T-helper 17 cell (primary cell): ENCODE measurements at places on chromosomes 11 and 22.

DNA sequence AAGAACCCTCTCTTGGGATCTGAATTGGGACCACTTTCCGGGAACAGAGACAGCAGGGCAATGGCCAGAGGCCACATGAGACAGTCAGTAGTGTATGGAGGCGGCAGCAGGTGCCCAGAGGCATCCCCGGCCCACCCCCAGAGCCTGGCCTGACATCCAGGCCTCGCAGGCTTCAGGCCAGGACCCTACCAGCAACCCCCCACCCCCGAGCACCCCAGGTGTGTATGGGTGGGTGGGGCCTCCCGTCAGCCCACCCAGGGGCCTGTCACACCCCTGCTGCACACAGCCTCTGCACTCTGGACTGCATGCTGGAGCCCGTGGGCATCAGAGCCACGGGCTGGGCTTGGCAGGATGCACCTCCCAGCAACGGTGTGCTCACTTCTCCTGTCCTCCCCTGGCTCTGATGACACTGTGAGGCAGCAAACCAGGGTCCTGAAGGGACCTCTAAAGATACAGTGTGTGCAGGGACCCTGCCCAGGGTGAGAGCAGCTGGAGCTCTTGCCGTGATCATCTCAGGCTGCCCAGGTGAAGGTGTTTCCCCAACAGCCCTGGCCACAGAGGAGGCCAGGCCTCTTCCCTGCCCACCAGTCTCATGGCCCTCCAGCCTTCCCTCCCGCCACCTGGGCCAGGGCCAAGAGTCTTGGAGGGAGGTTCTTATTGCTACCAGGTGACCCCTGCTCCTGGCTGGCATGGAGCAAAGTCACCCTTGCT is 88.8 kb upstream of the SEPTIN5 start:
- H3K4me3 ChIP-seq, result no peak overlapping the region
- H3K27ac ChIP-seq, result no peak overlapping the region
- no peaks in the 10 kb centered on the region for H3K36me3 ChIP-seq
- peaks cover 8% of the 10 kb centered on the region for H3K4me1 ChIP-seq

- peaks cover 6% of the 10 kb centered on the region for H3K4me1 ChIP-seq
- DNase-seq, result no peak
- H3K27me3 ChIP-seq, result peaks cover 9% of the 10 kb centered on the region
- no peak overlapping the region for H3K27ac ChIP-seq
- no peak overlapping the region for H3K4me3 ChIP-seq
- no peaks in the 10 kb centered on the region for H3K36me3 ChIP-seq
These were observed 16.9 kb upstream of the WNT7B start for GRCh38 chr22:45993841-45994240.

DNA sequence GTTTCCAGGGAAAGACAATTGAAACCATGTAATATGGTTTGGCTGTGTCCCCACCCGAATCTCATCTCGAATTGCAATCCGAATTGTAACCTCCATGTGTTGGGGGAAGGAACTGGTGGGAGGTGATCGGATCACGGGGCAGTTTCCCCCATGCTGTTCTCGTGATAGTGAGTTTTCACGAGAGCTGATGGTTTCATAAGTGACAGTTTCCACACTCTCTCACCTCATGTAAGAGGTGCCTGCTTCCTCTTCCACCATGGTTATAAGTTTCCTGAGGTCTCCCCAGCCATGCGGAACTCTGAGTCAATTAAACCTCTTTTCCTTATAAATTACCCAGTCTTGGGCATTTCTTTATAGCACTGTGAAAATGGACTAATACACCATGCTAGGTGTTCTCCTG is 148.3 kb upstream of the CADM1 start:
- peaks cover 7% of the 10 kb centered on the region for H3K27me3 ChIP-seq
- H3K36me3 ChIP-seq, result no peaks in the 10 kb centered on the region
- no peak overlapping the region for H3K4me3 ChIP-seq
- H3K4me1 ChIP-seq, result no peaks in the 10 kb centered on the region

- no peak overlapping the region for H3K27ac ChIP-seq
- no peak overlapping the region for H3K4me3 ChIP-seq
- DNase-seq, result no peak
- H3K4me1 ChIP-seq, result peaks cover 12% of the 10 kb centered on the region
- no peaks in the 10 kb centered on the region for H3K36me3 ChIP-seq
- H3K27me3 ChIP-seq, result no peaks in the 10 kb centered on the region
These were observed 27.6 kb downstream of the DDIAS start for GRCh38 chr11:82929121-82929520.

- H3K4me3 ChIP-seq, result peak overlapping the region; percentile 96
- H3K4me1 ChIP-seq, result peaks cover 54% of the 10 kb centered on the region
- H3K36me3 ChIP-seq, result peaks cover 8% of the 10 kb centered on the region
- peak overlapping the region; percentile 41 for H3K27ac ChIP-seq
- no peaks in the 10 kb centered on the region for H3K27me3 ChIP-seq
- DNase-seq, result no peak
These were observed 1.5 kb downstream of the CLCF1 start for GRCh38 chr11:67371911-67372320.

DNA sequence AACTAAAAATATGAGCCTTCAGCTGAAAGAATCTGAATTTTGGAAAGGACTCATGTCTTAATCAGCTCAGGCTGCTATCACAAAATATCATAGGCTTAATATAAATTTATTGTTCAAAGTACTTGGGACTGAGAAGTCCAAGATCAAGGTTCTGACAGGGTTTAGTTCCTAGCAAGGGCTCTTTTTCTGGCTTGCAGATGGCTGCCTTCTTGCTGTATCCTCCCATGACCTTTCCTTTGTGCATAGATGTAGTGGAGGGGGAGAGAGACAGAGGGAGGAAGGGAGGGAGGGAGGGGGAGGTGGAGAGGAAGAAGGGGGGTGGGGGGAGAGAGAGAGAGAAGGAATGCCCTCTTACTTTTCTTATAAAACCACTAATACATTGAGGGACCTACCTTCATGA is 306.8 kb upstream of the DDI1 start:
- no peak overlapping the region for H3K27ac ChIP-seq
- DNase-seq, result no peak
- H3K36me3 ChIP-seq, result no peaks in the 10 kb centered on the region
- H3K27me3 ChIP-seq, result no peaks in the 10 kb centered on the region
- H3K4me1 ChIP-seq, result no peaks in the 10 kb centered on the region

DNA sequence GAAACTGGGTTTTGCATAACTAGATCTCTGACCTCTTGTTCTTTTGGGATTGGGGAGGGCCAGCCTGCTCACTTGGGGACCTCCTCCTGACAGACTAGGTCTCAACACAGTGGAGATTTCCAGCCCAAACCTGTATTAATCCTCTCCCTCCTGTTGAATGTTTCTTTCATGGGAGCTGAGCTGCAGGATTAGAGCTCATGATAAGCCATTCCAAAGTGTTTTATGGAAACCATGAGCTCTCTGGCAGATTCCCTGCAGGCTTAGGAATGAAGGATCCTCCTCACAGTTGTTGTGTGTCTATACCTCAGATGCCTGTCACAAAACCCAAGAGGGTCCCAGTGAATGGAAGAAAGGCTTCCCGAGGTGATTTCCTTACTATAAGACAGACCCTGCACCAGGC is 248.4 kb upstream of the B3GAT1 start:
- no peak overlapping the region for H3K27ac ChIP-seq
- DNase-seq, result no peak
- no peak overlapping the region for H3K4me3 ChIP-seq
- H3K36me3 ChIP-seq, result peaks cover 2% of the 10 kb centered on the region

GRCh38 chr22:41106122-41106968 is 14.0 kb downstream of the EP300 start:
- H3K27me3 ChIP-seq, result no peaks in the 10 kb centered on the region
- H3K27ac ChIP-seq, result peak overlapping the region; percentile 86
- DNase-seq, result no peak
- H3K4me1 ChIP-seq, result peaks cover 38% of the 10 kb centered on the region

- H3K27me3 ChIP-seq, result no peaks in the 10 kb centered on the region
- no peak overlapping the region for H3K27ac ChIP-seq
- H3K36me3 ChIP-seq, result peaks cover 3% of the 10 kb centered on the region
- no peak for DNase-seq
- H3K4me3 ChIP-seq, result no peak overlapping the region
These were observed 49.5 kb upstream of the RRM1 start for GRCh38 chr11:4044976-4045646.

DNA sequence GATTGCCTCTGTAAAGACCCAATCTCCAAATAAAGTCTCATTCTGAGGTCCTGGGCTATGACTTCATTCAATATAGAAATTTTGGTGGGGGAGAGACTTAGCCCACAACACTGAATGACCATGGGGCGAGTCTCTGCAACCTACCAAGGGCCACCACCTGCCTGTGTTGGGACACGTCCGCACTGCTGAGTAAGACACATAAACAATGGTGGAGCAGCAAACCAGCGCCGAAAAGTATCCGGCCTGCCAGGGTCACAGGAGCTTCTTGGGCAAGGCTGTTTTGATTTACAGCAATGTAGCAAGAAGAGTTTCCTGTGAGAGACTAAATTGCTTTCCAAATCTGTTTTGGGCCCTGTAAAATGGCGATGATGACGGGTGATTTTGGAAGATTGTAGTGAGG is 122.3 kb downstream of the SHANK2 start:
- H3K4me3 ChIP-seq, result no peak overlapping the region
- no peak overlapping the region for H3K27ac ChIP-seq
- no peaks in the 10 kb centered on the region for H3K4me1 ChIP-seq
- peaks cover 2% of the 10 kb centered on the region for H3K36me3 ChIP-seq
- H3K27me3 ChIP-seq, result peaks cover 22% of the 10 kb centered on the region
- DNase-seq, result no peak

GRCh38 chr22:35544189-35544588 is 3.6 kb downstream of the RASD2 start:
- peaks cover 2% of the 10 kb centered on the region for H3K36me3 ChIP-seq
- H3K27me3 ChIP-seq, result peaks cover 53% of the 10 kb centered on the region
- H3K4me3 ChIP-seq, result no peak overlapping the region
- H3K27ac ChIP-seq, result no peak overlapping the region
- no peak for DNase-seq

GRCh38 chr11:34327804-34328631 is 29.8 kb downstream of the ABTB2 start:
- no peak overlapping the region for H3K27ac ChIP-seq
- H3K4me1 ChIP-seq, result peaks cover 2% of the 10 kb centered on the region
- peaks cover 47% of the 10 kb centered on the region for H3K27me3 ChIP-seq
- peaks cover 6% of the 10 kb centered on the region for H3K36me3 ChIP-seq
- no peak for DNase-seq

GRCh38 chr22:29555065-29555644 is 1.6 kb upstream of the THOC5 start:
- H3K4me1 ChIP-seq, result peaks cover 10% of the 10 kb centered on the region
- no peak for DNase-seq
- H3K27ac ChIP-seq, result peak overlapping the region; percentile 57
- H3K4me3 ChIP-seq, result no peak overlapping the region
- peaks cover 14% of the 10 kb centered on the region for H3K36me3 ChIP-seq

- H3K4me1 ChIP-seq, result peaks cover 15% of the 10 kb centered on the region
- H3K36me3 ChIP-seq, result peaks cover 4% of the 10 kb centered on the region
- H3K27ac ChIP-seq, result no peak overlapping the region
- no peak for DNase-seq
- no peaks in the 10 kb centered on the region for H3K27me3 ChIP-seq
These were observed 91.5 kb downstream of the MIAT start for GRCh38 chr22:26748845-26749244.

DNA sequence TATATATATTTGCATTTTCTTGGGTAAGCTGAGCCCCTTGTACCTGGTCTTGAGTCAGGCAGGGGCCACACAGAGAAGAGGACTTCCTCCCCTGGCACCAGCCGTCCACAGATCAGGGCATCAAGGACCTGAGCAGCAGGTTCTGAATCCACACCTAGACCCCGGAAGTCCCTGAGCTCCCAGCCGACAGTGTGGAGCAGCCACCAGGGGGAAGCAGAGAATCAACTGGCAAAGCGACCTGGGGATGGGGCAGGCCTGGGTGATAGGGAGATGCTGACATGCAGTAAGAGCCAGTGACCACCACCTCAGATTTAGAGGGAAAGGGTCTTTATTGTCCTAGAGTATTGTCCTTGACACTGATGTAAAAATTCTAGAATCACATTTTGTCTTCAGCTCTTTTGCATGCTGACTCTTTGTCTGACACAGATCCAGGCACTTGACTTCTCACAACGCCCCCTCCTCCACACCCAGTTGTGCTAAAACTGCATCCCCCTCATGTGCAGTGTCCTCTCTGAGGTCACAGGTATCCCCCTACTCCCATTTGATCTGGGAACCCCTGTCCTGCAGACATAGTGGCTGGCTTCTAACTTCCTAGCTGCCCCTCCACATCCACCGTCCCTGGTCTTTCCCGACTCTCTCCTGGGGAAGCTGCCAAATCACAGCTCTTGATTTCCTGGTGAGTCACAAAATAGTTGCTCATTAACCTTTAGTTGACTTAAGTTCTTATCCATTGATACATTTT is 109.3 kb downstream of the GGTLC2 start:
- peak overlapping the region; percentile 94 for H3K27ac ChIP-seq
- peak; percentile 56 for DNase-seq
- no peaks in the 10 kb centered on the region for H3K27me3 ChIP-seq
- peaks cover 15% of the 10 kb centered on the region for H3K4me1 ChIP-seq
- no peaks in the 10 kb centered on the region for H3K36me3 ChIP-seq

DNA sequence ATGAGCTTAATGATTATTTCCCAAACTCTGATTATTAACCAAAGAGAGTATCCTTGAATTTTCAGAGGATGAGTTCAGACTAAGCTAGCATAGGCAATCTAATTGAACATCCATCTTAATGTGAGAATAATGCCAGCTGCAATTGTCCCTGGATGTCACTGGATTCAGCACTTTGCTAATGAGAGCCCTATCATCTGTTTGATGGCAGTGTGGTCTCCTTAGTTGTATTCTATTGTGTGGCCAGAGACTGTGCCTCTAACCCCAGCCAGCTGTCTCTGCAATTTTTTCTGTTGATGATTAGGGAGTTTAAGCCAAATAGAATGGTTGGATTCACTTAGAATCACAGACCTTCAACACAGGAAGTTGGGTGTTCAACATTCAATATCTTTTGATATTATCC is 1249.5 kb downstream of the FAM181B start:
- no peaks in the 10 kb centered on the region for H3K4me1 ChIP-seq
- no peak for DNase-seq
- H3K4me3 ChIP-seq, result no peak overlapping the region
- no peaks in the 10 kb centered on the region for H3K27me3 ChIP-seq
- H3K36me3 ChIP-seq, result no peaks in the 10 kb centered on the region

- DNase-seq, result no peak
- H3K27me3 ChIP-seq, result no peaks in the 10 kb centered on the region
- no peak overlapping the region for H3K4me3 ChIP-seq
These were observed 94.4 kb upstream of the CHRM4 start for GRCh38 chr11:46485856-46486443.

DNA sequence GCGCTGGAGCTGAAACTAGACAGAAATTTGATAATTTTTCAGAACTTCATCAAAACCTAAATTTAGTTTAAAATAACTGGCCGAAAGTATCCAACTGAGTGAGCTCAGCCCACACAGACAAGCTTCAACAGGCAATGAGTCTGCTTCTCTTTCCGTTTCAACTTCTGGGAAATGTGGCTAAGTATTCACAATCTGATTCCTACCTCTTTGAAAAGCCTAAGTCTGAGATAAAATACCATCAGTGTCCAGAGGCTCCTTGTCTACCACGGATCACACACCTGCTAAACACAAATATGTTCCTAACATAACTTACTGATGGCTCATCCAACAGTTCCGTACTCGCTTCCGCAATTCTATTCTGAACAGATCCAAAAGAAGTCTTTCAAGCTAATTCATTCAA is 8.5 kb downstream of the SIK3 start:
- H3K36me3 ChIP-seq, result no peaks in the 10 kb centered on the region
- no peak overlapping the region for H3K4me3 ChIP-seq
- DNase-seq, result no peak
- peaks cover 49% of the 10 kb centered on the region for H3K4me1 ChIP-seq
- H3K27me3 ChIP-seq, result no peaks in the 10 kb centered on the region

- no peak overlapping the region for H3K4me3 ChIP-seq
- no peaks in the 10 kb centered on the region for H3K4me1 ChIP-seq
- no peak for DNase-seq
These were observed 93.1 kb upstream of the ZC3H12C start for GRCh38 chr11:110000031-110000502.
